Activated effector memory CD4-positive, alpha-beta T cell treated with Interleukin-2 at 50 U/mL for 16 hours (primary cell): ENCODE measurements at places on chromosomes 7 and 10.
A peak's percentile ranks its signal among the peaks of the same experiment; 100 is the strongest.

GRCh38 chr10:117550599-117551329, 8.2 kb downstream of the EMX2 start:
- no peak for DNase-seq

GRCh38 chr7:37145682-37146081, 303.0 kb downstream of the ELMO1 start:
- no peak for DNase-seq

- no peak for DNase-seq
Observed at GRCh38 chr10:15342970-15343369, 28.1 kb downstream of the FAM171A1 start.

- DNase-seq = no peak
Observed at GRCh38 chr7:33781796-33782195, 123.5 kb upstream of the BMPER start.

DNA sequence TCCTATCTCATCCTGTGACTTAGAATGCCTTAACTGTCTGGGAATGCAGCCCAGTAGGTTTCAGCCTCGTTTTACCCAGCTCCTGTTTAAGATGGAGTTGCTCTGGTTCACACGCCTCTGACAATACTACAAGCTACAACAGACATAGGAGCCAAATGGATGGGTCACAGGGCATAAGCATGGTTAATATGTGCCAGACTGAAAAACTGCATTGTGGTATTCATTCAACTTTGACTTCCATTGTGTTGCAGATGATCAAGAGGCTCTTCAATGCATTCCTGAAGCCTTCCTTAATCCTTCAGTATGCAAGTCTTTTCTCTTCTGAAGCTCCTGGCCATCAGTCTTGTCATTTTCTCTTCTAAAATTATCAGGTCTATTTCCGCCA, 20.3 kb upstream of the RNF32 start:
- no peak for DNase-seq

DNA sequence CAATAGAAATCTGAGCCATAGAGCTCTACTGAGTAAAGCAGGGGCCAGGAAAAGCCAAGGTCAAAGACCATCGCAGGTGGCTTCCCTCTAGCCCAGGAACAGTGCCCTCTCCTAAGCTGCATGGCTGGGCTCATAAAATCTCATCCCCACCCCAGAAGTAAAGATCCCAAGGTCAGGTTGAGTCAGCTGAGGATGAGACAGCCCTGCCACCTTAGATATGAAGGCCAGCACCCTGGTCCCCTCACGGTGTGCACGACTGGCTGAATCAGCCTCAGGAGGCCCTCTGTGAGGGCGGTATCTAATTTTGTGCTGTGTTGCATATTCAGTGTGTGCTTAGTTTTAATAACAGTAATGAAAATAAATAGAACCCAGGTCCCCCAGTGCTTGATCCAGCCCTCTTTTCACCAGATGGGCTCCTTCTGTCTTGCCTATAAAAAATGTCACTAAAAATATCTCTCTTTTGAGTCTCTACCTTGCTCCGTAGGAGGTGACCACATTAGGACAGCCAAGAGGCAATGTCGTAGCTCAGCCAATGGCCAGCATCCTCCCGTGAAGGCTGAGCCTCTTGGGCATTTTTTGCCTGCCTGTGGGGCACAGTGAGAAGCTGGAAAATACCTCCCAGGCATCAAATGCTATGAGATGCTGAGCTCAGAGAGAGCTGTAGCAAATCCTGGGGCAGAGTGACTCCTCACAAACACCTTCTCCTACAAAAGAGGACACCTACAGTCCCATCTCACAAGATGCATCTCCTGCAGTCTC, 424.0 kb downstream of the PLXNA4 start:
- DNase-seq = no peak

DNA sequence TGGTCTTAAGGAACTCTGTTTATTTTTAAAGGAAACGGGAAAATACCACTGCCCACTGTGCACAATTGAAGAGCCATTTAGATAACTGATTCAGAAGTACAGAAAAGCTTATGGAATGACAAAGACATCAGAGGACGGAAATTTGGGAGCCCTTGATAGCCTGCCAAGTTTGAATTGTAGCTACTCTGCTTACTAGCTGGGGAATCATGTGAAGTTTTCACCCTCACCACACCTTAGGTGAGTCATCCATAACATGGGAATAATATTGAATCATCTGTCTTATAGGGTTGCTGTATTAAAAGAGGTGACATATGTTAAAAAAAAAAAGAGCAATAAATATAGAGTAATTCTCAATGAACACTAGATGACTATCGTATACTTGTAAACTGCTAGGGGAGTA, 1104.2 kb downstream of the GATA3 start:
- no peak for DNase-seq

- DNase-seq = no peak
Observed at GRCh38 chr7:7495171-7495570, 40.5 kb downstream of the COL28A1 start.

DNA sequence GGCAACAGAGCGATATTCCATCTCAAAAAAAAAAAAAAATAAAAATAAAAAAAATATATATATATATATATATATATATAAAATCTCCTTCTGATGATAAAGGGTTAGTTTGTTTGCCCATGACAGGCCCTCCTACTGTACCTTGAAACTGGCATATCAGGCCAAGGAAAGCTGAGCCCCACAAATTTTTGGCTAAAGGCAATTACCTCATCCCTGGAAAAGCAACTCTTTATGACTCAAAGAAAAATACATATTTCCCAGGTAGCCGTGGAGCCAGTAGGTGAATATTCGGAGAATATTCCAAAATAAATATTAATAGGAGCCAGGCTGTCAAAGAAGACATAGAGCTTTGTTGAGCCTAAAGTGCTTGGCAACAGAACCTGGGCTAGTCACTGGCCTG, 245.1 kb downstream of the GALNT17 start:
- DNase-seq = no peak

- DNase-seq = no peak
Observed at GRCh38 chr10:28600056-28600455, 67.1 kb downstream of the WAC start.

GRCh38 chr10:112083472-112083871, 100.1 kb downstream of the GPAM start:
- no peak for DNase-seq

DNA sequence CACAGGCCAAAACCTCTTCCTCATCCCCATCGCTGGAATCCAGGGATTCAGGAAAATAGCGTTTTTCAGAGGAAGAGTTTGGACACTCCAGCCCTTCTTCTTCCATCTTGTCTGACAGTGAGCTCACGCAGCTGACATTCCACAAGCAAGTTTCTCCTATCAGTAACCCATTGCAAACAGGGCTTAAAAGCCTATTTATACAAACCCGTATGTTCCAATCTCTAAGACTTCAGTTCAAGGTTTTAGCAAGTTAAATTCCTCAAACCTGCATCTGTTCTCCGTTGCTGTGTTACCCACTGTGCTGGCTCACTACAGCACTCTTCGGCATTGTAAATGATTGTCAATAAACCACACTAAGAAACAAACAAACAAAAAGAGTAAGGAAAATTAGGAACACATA, 373 bp downstream of the DHX32 start:
- no peak for DNase-seq

DNA sequence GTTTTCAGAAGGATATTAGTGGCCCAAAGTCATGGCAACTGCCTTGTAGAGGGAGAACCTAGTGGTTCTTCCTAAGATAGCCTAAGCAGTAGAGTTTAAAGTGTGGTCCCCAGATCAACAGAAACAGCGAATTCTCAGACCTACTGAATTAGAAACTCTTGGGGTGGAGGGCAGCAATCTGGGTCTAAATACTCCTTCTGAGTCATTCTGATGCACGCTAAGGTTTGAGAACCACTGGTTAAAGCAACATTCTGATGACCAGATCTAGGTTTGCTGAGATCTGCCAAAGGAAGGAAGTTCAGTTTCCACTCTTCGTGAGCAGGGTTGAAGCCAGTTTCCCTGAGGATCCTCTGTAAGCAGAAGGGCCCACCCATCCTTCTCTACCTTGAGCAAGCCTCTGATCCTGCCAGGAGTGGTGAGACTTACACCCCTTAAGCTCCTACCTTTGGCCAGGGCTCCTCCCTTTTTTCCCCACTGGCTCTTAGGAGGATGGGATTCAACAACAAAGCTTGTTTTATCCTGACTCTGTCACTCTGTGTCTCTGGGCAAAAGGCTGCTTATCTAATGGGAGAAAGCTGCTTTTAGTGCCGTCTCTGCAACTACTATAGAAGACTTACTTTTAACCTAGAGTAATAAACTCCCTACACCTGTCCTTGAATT, 26.8 kb upstream of the TRUB1 start:
- DNase-seq = no peak

- peak; percentile 32 for DNase-seq
Observed at GRCh38 chr10:96395931-96396877, 37.4 kb upstream of the OPALIN start.

GRCh38 chr7:154338701-154339506, 286.7 kb downstream of the DPP6 start:
- DNase-seq = no peak

DNA sequence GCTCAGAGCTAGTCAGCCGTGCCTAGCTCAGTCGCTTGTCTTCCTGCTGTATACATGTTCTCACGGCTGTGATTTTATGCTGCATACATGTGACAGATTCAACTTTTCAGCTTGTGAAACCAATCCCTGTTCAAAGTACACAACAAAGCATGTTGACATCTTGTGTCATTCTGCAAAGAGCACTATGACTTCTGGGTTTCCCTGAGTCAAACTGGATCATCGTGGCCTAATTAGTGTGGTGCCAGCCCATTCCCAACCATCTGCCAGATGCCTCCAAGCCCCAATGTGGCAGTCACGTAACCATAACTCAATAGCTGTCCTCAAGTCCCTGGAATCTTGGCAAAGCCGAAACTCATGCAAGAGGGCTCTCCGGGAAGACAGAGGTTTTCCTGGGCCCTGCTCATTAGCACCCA, 144.8 kb downstream of the MYOF start:
- DNase-seq = no peak

DNA sequence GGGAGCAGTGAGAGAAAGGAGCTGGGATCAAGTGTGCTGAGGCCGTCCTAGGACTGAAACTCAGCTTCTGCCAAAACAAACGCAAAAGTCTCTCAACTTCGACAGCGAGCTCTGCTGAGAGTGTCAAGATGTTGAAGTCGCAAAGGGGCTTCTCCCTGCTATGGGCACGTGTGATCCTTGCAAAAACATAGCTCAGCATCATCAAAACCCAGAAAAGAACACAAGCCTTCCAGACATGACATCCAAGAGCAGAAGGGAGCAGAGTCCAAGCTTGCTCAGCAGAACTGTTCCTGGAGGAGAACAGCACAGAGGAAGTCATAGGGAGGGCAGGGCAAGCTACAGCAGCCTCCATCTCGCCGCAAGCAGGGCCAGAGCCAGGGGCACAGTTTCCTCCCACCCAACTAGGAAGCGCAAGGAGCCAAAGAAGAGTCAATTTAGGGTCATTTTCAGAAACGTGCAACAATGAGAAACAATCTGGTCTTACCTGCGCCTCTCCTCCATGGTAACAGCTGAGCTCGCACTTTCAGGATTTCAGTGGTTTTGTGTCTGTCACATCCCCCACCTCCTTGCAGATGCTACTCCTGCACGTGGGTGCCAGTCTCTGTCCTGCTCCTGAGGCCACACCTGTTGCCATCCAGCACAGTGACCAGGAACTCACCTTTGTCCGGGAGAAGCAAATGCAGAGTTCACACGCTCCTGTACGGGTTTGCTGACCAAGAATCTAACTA, 113.9 kb downstream of the DIP2C start:
- no peak for DNase-seq

GRCh38 chr7:31421607-31422006, 81.1 kb upstream of the NEUROD6 start:
- no peak for DNase-seq

GRCh38 chr7:151251328-151251688, 2.8 kb upstream of the SMARCD3 start:
- no peak for DNase-seq

- DNase-seq = no peak
Observed at GRCh38 chr7:71538210-71538609, 406.3 kb downstream of the GALNT17 start.

GRCh38 chr10:48285710-48286109, 11.2 kb upstream of the FRMPD2 start:
- no peak for DNase-seq

DNA sequence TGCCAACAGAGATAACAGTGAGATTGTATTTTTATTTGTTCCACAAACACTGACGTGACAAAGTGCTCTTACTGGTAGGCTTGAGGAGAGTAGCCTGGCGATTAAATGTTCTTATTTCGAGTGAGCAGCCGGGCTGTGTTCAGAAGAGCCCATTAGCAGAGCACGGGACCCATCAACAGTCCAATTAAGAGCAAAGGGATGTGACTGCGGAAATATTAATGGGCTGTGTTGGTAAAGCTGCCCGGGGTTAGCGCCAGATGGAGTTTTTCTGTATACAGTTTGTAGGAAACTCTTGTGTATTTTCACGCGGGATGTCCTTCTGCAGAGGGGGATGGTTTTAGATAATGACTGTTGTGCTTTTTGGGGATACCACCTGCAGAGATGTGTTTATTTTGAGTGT, 104.3 kb downstream of the KIAA1217 start:
- no peak for DNase-seq

DNA sequence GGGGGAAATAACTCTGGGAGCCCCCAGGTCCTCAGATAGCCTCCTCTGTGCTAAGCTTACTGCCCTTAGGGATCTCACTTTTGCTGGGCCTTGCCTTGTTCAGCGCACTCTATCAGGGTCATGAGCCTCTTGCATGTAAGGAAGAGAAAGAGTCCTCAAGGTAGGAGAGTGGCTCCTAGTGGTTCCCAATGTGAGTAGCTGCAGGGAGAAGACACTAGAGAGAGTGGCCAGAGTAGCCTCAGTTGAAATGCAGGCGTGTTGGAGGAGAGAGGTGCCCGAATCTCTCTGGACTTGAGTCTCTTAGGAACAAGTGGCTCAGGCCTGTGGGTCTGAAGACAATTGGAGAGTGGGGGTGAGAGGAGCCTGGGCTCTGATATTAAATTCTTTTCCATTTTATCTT, 94.3 kb upstream of the SORCS3 start:
- no peak for DNase-seq

GRCh38 chr10:26199841-26200240, 16.7 kb upstream of the GAD2 start:
- DNase-seq = no peak

DNA sequence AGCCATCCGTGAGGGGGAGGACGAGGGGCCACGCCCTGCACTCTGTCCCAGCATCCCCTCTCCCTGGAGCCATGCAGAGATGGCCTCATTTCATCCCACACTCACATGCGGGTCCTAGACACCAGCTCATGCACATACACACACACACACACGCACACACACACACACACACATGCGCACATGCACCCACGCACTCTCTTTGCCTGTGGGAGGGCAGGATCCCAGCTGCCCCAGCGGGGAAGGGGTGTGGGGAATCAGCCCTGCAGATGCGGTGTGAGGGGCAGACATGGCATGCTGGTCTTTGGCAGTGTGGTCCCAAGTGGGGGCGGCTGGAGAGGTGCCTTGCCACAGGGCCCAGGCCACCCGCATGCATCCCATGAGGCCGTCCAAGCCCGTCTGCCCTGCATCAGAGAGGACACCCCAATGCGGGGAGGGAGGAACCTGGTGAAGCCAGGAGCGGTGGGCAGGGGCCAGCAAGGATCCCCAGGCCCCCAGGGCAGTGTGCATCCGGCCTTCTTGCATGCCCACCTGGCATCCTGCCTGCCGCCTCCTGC, 68.1 kb downstream of the LHPP start:
- no peak for DNase-seq
